GM19239 (cell line): ENCODE measurements at places on chromosomes 4 and X.
A peak's percentile ranks its signal among the peaks of the same experiment; 100 is the strongest.

GRCh38 chr4:174423257-174423944 is 98.9 kb downstream of the HPGD start:
- DNase-seq: no peak

DNA sequence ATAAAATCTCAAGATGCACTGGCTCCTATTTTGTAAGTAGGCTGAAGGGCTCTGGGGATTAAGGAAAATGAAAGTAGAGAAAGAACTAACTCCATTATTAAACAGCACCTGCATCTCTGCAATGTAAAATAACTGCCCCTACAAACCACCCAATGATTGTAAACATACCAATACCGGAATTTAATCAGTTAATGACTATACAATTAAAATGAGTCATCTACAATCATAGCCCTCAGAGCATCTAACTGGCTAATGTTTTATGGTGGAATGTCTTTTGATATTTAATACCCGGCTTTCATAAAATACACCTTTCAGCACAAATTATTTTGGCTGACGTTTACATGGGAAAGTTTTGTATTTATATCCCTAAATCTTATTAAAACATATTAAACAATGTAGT is 142.3 kb downstream of the PAPSS1 start:
- no peak for DNase-seq

DNA sequence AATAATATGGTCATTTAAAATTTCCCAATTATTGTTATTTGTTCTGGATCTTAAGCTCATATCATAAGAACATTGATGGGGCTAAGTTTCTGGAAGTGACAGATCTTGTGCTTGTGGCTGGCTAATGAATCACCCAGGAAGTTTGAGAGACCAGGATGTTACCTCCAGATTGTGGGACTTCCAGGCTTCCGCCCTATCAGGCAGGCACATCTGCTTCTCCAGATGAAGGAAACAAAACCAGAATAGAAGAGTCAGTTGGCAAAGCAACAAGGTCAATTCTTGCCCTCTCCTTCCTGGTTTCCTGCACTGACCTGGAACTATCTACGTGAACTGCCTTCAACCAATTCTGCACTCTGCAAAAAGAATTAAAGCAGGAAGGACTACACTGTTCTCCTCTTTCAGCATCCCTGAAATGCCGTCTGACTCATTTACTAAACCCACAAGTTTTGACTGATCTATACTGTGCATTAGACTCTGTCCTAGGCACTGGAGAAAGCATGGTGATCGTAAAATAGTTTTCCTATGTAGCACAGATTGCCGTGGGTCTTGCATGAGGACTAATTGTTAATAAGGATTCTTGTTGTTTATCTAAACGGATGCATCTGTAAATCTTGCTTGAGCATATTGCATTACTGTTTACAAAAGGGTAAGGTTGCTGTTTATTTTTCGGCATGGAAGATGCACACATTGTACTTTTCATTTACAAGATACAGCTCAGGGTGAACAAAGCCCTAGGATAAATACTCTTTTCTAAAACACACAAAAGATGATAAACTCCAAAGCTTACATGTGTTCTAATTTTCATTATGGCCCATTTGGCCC is 74.6 kb downstream of the AMELX start:
- DNase-seq: no peak

GRCh38 chr4:80172203-80172602 is 25.1 kb upstream of the PRDM8 start:
- no peak for DNase-seq

DNA sequence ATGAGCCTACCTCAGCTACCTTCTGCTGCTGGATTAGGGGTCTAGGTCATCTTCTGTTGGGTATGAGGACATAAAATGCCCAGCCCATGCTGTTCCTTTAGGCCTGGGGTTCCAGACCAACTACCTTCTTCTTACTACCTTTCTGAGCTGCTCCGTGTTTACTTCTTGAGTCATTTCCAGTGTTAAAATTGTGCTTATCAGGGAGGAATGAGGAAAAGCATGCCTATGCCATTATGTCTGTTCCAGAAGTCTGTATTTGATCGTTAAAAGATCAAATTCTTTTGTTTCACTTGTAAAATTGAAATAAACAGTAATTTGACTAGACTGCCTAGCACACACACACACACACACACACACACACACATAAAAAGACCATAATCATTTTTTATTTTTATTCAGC is 1912.7 kb upstream of the TENM3 start:
- no peak for DNase-seq

DNA sequence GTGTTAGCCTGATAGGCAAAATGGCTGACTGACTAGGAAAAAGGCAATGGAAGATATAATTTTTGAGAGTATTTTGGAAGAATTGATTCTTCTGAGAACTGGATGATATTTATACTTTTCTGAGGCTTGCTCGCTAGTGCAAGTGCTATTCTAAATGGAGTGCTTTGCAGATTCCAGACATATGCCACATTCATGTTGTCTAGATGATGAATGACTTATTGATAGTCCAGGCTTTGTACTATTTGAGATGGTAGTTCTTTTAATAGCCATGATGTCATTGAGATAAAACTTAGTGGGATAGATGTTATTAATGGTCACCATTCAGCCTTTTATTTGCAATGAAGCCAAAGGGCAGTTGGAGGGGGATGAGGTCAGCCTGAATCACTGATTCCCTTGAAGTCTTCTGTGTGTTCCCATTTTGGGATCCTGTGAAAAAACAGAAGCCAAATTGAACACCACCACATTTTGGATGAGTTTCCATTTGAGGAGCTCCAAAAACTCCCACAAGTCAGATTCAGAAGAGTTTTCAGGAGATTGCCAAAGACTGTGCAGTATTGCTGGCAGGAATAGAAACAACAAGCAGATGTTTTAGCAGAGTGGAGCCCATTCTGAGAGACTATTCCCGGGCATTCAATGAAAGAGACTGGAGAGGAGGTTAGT is 184.1 kb downstream of the IL1RAPL2 start:
- DNase-seq: no peak

- no peak for DNase-seq
Measured at GRCh38 chrX:21586001-21586400, 72.1 kb downstream of the KLHL34 start.

DNA sequence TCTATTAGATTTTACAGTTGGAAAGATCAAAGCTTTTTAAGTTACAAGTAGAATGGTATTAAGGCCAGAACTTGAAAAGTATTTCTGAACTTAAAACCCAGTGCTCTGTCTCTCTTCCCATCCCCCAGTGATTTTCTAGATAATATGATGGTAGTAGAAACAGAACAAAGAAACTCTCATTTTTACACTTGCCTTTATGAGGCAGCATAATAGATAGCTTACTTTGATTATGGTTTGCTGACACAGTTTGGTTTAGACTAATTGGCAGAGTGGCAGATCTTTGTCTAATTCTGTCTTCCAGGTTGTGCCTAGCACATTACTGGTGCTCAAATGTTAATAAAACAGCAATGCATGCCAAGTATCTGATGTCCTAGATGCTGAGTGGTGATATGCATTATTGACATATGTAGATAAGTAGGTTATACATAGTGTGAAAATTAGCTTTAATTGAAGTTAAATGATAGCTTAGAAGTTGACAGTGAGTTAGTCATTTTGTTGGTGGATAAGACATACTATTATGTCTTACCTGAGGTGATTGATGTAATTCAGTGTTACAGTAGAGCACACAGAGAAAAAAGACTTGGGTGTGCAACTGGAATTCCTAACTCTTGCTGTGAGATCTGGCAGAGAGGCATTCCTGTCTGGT is 4.3 kb upstream of the RAPGEF2 start:
- DNase-seq: no peak

- DNase-seq: no peak
Measured at GRCh38 chr4:150624055-150624454, 42.1 kb downstream of the MAB21L2 start.

DNA sequence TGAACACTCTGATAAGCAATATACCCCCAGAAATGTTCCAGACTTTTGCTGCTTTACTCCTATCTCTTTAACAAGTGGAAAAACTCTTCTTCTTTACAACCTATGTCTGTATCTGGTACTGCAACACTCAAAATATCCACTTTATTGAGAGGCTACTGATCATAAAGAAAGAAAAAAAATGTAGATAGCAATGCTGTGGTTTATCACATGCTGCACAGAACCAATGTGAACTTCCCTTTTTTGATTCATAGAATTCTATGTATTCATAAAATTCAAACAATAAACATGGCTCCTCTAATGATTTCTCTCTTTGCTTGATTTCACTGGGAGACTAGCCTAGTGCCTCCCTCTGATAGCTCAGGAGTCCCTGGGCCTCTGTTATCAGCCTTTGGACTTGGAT is 223.5 kb downstream of the ZNF674 start:
- DNase-seq: no peak

DNA sequence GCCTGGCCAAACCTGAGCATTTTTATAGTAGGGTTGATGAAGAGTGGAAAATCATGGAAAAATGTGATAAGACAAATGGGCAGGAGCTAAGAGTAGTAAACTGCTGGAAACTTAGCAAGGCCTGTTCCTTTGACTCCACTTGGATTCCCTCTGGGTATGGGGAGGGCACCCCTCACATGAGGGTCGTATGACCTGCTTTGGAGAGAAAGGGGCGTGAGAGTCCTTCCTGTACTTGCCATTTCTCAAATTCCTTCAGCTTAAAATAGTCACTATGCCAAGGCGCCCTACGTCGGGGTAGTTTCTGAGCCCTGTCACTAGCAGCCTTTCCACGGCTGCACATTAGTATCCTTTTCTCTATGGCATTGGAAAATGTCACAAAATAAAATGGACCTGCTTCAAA is 49.1 kb downstream of the GPRIN3 start:
- DNase-seq: no peak

GRCh38 chrX:147637190-147637589 is 274.5 kb upstream of the FMR1 start:
- no peak for DNase-seq

GRCh38 chr4:26176598-26177149 is 144.1 kb upstream of the RBPJ start:
- no peak for DNase-seq

DNA sequence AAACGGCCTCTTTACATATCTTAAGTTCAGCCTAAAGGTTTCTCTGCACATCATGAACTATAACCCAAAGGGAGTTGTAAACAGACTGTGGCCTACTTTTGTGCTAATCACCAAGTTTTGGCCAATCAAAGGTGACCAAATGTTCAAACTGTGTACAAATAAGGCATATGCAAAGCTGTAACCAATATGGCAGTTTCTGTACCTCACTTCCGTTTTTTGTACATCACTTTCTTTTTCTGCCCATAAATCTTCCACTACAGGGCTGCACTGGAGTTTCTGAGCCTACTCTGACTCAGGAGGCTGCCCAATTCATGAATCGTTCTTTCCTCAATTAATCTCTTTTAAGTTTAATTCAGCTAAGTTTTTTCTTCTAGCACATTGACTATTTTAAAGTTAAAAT is 318.7 kb downstream of the SLC7A11 start:
- DNase-seq: no peak

DNA sequence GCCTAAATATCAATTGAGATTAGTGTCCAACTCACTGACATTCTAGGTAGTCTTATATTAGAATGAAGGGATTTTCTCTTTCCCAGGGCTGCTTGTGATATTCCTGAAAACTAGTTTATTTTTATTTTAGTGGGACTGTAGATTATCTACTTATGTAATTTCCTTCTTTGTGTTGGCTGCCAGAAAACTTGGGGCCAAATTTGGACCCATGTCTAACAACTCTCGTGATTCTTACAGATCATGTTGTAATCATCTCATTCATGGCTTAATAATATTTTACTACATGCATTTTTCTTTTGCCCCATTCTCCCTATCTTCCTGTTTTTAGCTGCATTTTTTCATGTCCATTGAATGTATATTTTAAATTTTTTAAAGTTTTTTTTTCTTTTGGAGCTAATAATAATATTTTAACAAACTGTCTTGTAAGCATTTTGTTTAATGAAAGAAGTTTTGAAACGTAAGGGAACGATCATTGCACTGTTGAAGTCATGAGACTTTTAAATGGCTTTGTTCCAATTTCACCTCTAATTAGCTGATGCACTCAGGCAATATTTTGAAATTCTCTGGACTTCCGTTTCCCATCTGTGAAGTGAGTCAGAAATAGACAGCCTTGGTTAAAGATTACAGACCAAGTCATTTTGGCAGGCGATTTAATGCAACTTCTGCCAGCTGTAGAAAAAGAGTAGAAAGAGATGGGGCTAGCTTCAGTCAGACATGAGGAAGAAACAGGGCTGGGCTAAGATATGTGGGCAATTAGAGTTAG is 14.3 kb upstream of the TDO2 start:
- DNase-seq: peak; percentile 15

DNA sequence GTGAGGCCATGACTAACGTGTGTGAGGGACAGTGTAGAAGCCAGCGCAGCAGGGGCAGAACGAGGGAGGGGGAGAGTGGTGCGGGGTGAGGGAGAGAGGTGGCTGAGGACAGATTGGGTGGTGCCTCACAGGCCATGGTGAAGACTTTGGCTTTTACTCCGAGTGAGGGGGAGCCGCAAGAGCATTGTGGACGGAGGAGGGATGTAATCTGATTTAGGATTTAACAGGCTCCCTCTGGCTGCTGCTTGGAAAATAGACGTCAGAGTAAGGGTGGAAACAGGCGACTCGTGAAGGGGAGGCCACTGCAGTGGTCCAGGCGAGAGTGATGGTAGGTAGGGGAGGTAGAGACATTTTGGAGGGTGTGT is 13.0 kb downstream of the PPP1R3F start:
- DNase-seq: no peak

DNA sequence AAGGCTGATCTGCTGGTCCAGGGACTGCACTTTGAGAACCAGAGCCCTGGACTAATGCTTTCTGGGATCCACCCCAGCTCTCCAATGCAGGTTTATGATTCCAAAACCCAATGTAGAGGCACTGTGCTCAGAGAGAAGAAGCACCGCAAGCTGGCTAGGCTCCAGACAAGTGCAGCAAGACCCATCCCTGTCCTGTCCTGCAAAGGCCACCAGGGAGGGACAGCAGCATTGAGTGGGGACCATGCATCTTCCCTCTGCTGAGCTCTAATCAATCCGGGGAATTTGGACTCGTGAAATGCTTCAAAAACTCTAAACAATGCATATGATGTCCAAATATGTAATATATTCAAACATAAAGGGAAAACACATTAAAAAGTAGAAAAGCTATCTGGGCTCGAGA is 10.8 kb upstream of the NSG1 start:
- no peak for DNase-seq

GRCh38 chrX:12309744-12310076 is 171.4 kb downstream of the FRMPD4 start:
- DNase-seq: no peak

- DNase-seq: no peak
Measured at GRCh38 chrX:129000797-129001196, 522.5 kb downstream of the SMARCA1 start.

DNA sequence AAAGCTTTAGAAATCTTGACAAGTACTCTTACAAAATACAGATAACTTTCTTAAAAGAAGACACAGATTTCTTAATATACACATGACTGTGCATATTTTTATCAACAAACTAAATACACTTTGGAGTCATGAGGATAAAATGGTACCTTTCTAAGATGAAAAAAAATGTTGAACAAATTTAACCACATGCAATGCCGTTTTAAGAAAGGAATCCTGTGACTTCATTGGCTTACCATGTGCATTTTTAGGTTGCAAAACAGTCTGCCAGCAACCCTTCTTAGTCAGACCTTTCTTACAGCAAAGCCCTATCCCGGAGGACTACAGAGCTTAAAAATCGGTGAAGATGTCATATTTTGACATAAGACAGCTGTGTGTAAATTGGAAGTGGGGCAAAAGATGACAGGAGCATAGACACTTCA is 51.7 kb downstream of the GASK1B start:
- DNase-seq: no peak

- DNase-seq: no peak
Measured at GRCh38 chr4:16859031-16859430, 39.4 kb downstream of the LDB2 start.
